Stimulated activated CD8-positive, alpha-beta memory T cell treated with anti-CD3 and anti-CD28 coated beads, Interleukin-12 subunit alpha, Interleukin-12 subunit beta, amount 100 ng/mL, for 4 hours (primary cell): ENCODE measurements at places on chromosomes 2 and 18.

DNA sequence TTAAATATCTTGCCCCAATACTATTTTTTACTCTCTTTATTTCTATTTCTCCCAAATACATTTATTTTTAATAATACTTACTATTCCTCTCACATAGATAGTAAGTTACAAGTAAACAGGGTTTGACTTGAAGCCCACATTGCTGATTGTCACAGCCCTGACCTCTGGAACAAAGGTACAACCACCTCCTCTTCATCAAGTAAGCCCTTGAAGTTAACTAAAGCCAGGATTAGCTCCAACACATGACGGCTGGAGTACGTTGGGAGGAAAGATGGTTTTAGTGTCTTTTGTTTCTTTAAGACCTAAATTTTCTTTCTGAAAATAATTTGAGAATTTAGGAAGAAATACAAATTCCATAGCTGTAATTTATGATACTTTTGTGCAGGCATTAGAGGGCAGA lies 949 bp downstream of the MYOM1 start:
- no peak for DNase-seq

GRCh38 chr2:70443726-70444125 lies 109.9 kb downstream of the TGFA start:
- no peak for DNase-seq

- DNase-seq, result no peak
Measured at GRCh38 chr18:77635451-77635850, 385.8 kb downstream of the GALR1 start.

- DNase-seq, result no peak
Measured at GRCh38 chr2:10211844-10212422, 89.4 kb downstream of the RRM2 start.

DNA sequence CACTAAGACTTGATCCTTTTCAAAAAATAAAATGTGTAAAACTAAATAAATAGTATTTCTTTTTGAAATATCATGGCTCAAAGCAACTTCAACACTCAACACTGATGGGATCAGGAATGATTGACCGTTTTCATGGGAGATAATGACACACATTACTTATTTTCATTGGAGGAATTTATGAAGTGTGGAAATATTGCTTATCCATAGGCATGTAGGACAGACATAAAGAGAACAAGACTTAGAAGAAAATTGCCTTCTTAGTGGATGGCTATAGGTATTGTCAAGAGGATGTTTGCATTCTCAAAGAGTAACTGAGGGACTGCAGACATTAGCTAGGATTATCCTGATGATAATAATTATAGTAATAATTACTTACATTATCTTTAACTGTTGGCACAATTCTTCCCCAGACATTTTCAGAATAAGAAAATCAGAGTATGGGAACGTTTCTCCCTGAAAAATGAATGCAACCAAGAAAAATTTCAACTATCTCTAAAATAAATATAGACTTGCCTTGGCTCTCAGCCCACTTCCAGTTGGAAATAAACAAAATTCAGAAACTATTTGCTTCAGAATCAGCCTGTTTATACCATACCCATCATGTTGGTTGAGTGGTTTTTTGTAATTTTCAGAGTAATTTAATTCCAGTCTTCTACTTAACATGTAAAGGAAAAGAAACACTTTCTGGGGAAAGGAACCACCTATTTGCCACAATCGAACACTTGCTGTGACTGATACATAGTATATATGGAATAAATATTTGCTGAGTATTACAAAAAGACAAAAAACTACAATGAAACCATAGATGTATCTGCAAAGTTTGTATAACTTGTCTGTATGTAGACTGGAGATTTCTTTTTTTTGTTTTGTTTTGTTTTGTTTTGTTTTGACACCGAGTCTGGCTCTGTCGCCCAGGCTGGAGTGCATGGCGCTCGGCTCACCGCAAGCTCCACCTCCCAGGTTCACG lies 165.7 kb downstream of the TMX3 start:
- DNase-seq, result no peak

GRCh38 chr2:86464652-86465051 lies 23.5 kb downstream of the KDM3A start:
- no peak for DNase-seq

- DNase-seq, result no peak
Measured at GRCh38 chr18:48859311-48860268, 91.2 kb downstream of the SMAD7 start.

DNA sequence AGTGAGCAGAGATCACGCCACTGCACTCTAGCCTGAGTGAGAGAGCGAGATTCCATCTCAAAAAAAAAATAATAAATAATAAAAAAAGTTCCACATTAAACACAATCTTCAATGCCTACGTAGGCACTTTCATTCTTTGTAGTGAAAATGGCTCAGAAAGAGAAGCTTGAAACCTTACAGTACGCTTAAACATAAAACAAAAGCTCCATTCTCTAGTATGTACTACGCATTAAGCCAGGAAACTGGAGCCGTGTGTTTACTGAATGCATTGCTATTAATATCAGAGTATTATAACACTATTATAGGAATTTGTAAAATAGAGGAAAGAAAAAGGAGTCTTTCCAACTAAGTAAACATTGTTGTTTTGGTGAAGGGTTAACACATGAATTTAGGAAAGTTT lies 41.3 kb upstream of the LMAN1 start:
- DNase-seq, result no peak

DNA sequence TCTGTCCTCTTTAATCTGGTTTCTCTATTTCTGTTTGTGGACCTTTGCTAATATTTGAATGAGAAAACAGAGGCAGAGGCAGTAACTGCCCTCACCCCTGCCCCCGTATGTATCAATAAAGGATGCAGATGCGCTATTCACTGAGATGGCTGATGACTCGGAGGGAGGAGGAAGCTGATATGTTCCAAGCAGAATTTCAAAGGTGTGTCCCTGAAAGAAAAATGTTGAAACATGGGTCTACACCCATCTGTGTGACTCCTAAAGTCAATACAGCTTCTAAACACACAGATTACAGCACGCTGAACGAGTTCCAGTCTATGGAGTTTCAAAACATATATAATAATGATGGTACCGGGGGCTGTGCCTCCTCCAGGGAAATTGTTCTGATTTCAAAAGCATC lies 38.8 kb downstream of the EPHA4 start:
- no peak for DNase-seq

- DNase-seq, result no peak
Measured at GRCh38 chr18:66826211-66826610, 222.3 kb upstream of the CDH19 start.

- no peak for DNase-seq
Measured at GRCh38 chr2:240209493-240209892, 69.0 kb upstream of the OTOS start.

DNA sequence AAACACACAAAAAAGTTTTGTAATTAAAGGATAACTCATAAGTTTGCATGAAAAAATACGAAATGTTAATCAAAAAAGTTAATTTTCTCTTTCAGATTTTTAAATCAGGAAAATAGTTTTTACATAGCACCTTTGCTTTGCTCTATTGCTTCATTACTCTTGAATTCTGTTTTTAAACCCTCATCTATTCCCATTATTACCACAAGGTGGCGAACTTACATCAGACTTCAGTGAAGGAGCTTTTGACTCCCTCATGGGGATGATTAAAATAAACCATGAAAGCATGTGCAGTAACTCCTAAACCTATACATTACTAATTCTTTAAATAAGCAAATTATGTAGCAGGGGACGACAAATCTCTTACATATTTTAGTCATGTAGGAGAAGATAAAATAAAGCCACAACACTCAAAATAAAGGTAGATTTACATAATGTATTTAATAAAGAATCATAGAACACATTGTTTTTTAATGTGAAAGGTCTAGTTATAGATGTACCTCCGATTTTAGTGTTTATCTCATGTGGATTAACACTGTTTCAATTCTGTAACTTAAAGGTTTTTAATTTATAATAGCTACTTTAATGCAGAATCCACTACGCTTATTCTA lies 105.2 kb downstream of the NETO1 start:
- no peak for DNase-seq

DNA sequence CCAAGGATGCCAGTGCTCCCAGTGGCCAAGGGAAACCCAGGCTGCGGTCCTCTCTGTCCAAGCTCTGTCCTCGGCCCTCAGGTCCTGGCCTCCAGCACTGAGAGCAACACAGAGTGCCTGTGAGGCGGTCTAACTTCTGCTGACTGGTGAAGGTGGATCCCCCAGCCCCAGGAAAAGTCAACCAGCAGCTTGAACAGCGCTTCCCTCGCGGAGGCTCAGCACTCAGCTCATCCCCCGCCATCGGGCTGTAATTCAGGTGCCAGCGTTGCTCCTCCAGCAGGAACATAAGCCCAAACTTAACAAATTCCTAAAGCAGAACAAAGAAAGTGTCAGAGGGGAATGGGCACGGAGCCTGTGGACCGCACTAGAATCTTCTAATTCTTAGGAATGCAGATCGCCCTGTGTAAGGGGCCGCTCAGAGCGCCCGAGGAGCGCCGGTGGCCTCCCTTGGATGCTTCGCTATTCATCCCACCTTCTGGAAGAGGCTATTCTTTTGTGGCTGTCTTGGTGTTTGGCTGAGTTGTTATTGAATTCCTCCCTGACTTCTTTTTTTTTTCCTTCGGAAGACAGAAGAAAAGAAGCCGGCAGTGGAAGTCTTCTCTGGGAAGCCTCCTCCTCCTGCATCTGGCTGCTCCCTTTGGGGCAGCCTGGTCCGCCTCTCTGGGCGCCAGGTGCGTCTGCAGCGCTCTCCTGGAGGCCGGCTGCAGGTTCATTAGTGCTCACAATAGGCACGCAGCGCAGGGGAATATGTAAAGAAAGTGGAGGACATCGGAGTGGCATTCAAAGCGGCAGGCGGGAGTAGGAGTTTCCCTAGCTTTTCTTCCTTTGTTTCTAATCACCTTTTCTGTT lies 905.6 kb downstream of the TSN start:
- no peak for DNase-seq

DNA sequence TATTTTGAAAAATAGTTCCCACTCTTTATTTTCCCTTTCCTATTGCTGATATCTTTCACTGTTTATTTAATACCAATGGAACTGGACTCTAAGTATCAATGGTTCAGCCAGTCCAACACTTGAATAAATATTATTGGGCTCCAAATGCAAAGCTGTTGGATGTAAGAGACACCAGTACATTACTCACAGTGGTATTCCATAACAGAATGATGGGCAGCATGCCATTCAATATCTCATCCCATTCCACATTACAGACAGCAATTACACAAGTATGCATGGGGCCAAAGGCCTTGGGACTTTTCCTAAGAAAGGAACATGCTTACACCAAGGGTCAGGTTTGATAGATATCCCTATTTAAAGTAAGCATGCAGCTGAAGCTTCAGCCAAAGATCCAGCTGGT lies 231.9 kb downstream of the RND3 start:
- no peak for DNase-seq

- no peak for DNase-seq
Measured at GRCh38 chr2:122542646-122543045, 787.2 kb downstream of the TSN start.

- no peak for DNase-seq
Measured at GRCh38 chr2:154368153-154368552, 330.3 kb upstream of the KCNJ3 start.

GRCh38 chr2:144748443-144748842 lies 228.5 kb upstream of the ZEB2 start:
- DNase-seq, result no peak

- no peak for DNase-seq
Measured at GRCh38 chr18:9742524-9743131, 34.5 kb downstream of the RAB31 start.

DNA sequence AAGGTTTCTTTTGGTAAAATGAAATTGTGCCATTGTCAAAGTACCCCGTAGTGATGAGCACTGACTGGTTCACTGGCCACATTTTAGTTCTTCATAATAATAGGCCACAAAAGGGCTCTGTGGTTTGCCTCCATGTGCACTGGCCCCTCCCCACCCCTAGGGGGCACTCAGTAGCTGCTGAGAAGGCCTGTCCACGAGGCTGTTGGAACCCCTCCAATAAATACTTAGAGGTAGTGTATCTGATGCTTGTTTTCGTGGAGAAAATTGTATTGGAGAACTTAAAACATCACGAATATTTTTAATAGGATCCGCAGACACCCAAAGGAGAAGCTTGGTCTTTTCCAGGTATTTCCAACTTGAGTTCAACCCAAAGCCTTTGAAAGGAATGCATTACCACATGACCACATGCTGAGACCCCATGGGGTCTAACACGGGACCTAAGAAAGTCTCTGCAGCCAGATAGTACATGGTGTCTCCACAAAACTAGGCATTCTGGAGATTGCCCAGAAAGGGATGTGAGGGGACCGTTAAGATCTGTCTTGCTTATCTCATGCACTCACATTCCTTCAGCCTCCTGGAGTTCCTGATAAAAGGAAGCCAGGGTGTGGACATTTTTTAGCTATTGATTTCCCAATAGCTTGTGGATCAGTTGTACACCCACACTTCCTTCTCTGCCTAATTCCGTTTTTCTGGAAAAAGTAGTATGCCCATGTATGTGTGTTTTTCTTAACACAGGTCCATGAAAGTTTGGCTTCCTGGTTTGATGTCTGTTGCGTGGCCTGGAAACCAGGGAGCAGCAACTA lies 28.5 kb upstream of the NOSTRIN start:
- DNase-seq, result no peak

DNA sequence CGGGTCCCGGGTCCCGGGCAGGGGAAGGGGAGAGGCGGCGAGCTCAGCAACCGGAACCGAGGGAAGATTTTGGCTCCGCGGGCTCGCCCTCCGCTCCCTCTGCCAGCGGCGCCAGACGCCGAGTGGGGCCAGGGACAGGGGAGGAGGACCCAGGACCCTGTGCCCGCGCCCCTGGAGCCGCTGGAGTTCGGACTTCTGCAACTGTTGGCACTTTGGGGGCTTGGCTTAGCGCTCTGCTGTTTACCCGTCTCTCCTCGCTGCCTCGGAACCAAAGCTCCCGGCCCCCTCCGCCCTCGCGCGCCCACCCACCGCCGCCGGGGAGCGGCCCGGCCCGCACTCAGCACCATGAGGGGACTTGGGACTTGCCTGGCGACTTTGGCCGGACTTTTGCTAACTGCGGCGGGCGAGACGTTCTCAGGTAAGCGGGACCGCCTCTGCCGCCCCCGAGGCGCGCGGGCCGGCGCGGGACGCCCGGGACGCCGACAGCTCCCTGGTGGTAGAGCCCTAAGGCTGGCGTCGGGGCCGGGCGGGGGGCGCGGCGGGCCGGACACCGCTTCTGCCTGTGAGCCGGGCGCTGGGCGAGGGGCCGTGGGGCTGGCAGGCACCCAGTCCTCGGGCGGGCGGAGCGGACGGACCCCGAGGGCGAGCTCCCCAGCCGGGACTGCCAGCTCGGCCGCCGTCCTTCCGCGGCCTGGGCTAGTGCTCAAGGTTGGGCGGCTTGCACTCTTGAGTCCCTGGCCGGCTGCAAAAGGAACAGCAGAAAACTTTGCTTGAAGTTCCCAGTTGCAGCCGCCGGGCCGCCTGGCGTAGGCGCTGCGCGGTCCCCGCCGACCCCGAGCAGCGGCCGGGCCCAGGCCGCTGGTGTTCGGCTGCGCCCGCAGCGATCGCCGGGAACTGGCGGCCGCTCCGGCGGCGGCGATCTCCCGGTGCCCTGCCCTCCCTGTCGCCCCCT lies 634 bp downstream of the PTPRM start:
- DNase-seq, result no peak

GRCh38 chr18:79387615-79388014 lies 8.1 kb upstream of the NFATC1 start:
- no peak for DNase-seq

- no peak for DNase-seq
Measured at GRCh38 chr2:28716265-28716865, 35.3 kb upstream of the PPP1CB start.

- no peak for DNase-seq
Measured at GRCh38 chr2:53545604-53546003, 222.0 kb upstream of the CHAC2 start.

GRCh38 chr2:85890522-85891176 lies 1.9 kb upstream of the ST3GAL5 start:
- no peak for DNase-seq
